Ascending aorta (tissue), 2 donors: ENCODE measurements at places on chromosomes 3 and 15. TPM values are rescaled to one million over a fixed set of nuclear protein-coding genes. Genes with fewer than 3 reads are reported as not detected.

The AP4E1 gene
- 5.2 TPM for total RNA-seq

DNA sequence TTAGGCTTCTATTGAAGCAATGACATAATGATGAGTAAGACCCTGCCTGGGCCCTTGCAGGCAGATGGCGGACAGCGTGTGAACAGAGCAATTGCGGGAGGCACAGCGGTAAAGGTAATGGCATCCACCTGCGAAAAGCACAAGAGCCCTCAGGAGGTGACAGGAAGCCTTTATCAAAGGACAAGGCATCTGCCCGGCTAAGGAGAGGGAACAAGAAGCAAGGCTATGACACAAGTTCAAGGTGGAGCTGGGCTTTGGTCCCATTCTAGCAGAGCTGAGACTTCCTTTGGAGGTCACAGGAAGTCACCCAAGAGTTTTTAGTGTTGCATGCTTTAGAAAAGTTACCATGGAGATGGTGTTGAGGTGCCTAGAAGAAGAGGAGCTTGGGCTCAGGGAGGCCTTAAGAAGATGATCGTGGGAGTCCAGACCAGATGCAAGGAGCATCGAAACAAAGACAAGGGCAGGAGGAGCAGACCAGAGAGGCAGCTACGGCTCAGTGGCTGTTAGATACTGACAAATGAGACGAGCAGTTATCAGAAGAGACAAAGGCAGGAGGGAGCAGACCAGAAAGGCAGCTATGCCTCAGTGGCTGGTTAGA lies 34.5 kb downstream of the OSBPL10 start:
- no peaks in the 10 kb centered on the region for H3K36me3 ChIP-seq
- H3K27ac ChIP-seq = no peak overlapping the region
- no peaks in the 10 kb centered on the region for H3K27me3 ChIP-seq
- DNase-seq = no peak

- H3K27ac ChIP-seq = peak overlapping the region; percentile 81
- no peak for DNase-seq
- no peaks in the 10 kb centered on the region for H3K27me3 ChIP-seq
These were observed 18.1 kb downstream of the GBE1 start for GRCh38 chr3:81743096-81744025.

The CLDN1 gene
- total RNA-seq = 0.53 TPM

The PDIA5 gene
- 21.3 TPM for total RNA-seq

The DOCK3 gene
- 3.9 TPM for total RNA-seq

GRCh38 chr15:90482124-90483011 lies 47.4 kb upstream of the CRTC3 start:
- H3K36me3 ChIP-seq = peaks cover 79% of the 10 kb centered on the region
- no peaks in the 10 kb centered on the region for H3K27me3 ChIP-seq
- peak overlapping the region; percentile 49 for H3K27ac ChIP-seq
- no peaks in the 10 kb centered on the region for H3K4me1 ChIP-seq
- no peak for DNase-seq

- H3K27ac ChIP-seq = no peak overlapping the region
- H3K4me3 ChIP-seq = no peak overlapping the region
- no peak for DNase-seq
These were observed 178.5 kb downstream of the APBA2 start for GRCh38 chr15:29064290-29064689.

The PARP3 gene
- total RNA-seq = 29.5 TPM
